ENCODE measurements at places on chromosomes 3 and 15. TPM values are rescaled to one million over a fixed set of nuclear protein-coding genes. Genes with fewer than 3 reads are reported as not detected.

DNA sequence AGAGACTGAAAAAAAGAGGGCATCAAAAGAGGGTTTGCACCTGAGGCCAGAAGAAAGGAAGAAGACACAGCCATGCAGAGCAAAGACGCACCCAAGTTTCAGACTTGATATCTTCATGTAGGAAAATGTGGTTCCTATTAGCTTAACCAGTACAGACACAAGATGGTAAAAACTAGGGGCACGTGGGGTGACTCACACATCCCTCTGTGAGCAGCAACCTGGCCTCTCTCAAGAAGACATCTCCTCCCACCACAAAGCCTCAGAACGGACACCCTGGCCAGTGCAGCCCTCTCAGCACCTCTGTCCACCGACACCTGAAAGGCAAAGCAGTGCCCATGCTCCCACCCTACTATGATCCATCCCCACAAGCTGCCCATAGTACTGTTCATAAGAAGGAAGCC is 33.3 kb downstream of the GLB1 start:
- DNase-seq: no peak

The RPP14 gene
- total RNA-seq: 14.9 TPM

GRCh38 chr15:74786551-74787165 is 4.8 kb downstream of the CSK start:
- no peak for DNase-seq

DNA sequence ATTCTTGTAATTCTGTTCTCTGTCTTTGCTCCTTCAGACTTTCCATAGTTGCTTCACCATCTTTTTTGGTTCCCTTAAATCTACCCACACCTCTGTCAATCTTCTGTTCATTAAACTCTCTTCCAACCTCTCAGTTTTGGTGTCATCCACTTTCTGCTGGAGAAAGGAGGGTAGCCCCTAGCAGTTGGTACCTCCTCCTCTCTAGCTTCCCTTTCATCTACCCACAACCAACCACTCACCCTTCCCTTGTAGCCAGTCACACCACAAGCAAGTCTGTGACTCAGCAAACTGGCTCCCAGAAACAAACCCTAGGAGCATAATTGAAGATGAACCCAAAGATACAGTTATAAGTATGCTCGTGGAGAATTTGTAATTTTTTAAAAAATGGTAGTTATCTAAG is 318.6 kb downstream of the FHIT start:
- no peak for DNase-seq

The GOLGA6L4 gene
- 5.6 TPM for total RNA-seq
